ENCODE measurements at places on chromosomes 3 and 15.

DNA sequence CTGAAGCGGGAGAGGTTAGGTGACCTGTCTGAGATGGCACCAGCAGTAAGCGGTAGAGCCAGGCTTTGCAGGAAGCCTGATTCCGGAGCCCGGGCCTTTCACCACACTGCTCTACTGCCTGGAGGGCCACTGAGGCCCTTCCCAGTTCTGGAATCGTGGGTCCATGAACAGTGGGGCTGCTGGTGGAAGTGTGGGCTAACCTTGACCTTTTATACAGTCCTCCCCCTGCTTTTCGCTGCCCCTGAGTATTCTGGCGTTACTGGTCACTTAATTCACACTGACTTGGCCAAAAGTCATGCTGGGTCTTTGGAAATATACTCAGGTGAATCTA lies 2.6 kb upstream of the ABTB1 start:
- no peak for DNase-seq

GRCh38 chr15:58441376-58442070 lies 9.7 kb downstream of the LIPC start:
- no peak for DNase-seq

DNA sequence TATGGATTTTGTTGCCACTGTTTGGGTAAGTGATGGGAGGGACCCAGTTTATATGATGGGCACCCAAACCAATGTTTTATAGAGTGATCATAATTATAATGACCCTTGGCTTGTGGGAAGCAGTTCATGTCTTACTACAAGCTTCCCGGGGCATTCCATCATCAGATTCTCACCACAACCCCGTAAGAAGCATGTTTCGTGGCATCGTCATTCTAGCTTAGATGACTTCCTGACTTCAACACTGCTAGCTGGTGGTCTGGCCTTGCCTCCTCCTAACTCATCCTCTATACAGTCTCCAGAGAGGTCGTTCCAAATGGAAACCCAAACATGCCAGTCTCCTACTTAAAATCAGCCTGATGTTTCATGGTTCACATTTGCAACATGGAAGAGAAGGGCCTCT lies 226.9 kb downstream of the ADAMTS9 start:
- DNase-seq, result no peak

DNA sequence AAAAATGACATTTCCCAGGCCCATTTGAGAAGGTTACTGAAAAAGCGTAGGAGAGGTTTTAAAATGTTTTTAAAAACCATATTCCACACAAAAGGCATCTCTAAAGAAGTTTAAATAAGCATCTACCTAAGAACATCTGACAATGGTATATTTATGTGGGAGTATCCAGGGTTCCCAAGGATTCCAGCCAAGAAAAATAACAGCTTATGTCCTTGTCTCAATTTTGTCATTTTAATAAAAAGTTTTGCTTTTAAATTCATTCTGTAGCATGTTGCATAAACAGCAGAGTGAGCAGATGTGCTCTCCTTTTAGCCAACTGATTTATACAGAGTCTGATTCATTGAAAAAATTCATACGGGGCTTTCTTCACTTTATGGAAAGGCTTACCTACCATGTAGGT lies 129.9 kb downstream of the LRRC3B start:
- DNase-seq, result no peak

GRCh38 chr3:153282355-153282754 lies 120.3 kb downstream of the RAP2B start:
- DNase-seq, result no peak

GRCh38 chr3:12393894-12394293 lies 90.4 kb upstream of the TSEN2 start:
- DNase-seq, result no peak

Data from HEK293T (cell line).